ENCODE measurements at places on chromosomes 5 and 9.

- no peak for DNase-seq
Observed at GRCh38 chr9:87381050-87381711, 116.5 kb upstream of the DAPK1 start.

DNA sequence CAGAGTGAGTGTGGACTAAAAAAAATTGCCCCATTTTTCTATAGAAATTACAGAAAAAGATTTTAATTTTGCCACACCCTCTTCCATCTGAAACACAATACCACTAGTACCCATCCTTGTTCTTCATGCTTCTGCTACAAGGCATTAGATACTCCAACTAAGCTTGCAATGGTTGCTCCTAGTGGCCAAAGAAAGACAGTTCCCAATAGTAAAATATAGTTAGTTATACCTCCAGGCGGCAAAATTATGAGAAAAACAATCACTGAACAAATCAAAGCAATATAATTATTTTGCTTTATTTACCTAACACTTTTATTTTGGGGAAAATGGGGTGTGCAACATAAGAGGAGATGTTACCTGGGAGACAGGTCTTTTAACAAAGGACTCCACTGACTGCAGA lies 101.2 kb downstream of the RAPGEF6 start:
- DNase-seq, result no peak

DNA sequence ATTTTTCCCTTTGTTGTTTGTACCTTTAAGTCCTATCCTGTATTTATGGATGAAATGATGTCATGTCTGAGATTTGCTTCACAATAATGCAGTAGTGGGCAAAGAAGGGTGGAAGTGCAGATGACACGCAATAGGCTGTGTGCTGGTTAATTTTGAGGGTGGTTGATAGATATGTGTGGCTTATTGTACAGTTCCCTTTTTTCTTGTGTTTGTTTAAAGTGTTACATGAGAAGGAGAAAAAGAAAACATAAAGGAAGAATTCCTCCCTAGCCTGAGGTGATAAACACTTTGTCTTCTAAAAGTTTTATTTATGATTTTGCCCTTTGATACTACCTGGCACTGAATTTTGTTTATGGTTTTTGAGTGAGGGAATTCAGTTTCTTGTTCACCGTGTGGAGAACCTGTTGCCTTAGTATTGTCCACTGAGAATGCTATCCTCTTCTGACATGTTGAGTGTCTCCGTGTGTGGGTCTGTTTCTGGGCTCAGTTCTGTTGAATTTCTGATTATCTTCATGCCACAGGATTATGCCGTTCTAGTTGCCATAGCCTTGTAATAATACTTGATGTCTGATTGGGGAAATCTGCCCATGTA lies 52.3 kb upstream of the FAM120AOS start:
- DNase-seq, result no peak

DNA sequence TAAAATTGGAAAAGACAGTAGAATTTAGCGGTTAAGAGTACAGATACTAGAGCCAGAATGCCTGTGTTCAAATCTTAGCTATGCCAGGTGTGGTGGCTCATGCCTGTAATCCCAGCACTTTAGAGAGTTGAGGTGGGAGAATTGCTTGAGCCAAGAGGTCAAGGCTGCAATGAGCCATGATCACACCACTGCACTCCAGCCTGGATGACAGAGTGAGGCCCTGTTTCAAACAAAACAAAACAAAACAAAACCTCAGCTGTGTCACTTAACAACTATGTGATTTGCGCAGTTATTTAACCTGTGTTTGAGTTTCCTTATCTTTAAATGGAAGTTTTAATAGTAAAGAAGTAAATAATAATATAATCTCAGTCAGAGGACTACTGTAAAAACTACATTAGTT lies 68.3 kb downstream of the TBCA start:
- no peak for DNase-seq

GRCh38 chr5:120677481-120677880 lies 213.4 kb downstream of the PRR16 start:
- DNase-seq, result no peak
